ENCODE measurements at places on chromosomes 2 and 18.

DNA sequence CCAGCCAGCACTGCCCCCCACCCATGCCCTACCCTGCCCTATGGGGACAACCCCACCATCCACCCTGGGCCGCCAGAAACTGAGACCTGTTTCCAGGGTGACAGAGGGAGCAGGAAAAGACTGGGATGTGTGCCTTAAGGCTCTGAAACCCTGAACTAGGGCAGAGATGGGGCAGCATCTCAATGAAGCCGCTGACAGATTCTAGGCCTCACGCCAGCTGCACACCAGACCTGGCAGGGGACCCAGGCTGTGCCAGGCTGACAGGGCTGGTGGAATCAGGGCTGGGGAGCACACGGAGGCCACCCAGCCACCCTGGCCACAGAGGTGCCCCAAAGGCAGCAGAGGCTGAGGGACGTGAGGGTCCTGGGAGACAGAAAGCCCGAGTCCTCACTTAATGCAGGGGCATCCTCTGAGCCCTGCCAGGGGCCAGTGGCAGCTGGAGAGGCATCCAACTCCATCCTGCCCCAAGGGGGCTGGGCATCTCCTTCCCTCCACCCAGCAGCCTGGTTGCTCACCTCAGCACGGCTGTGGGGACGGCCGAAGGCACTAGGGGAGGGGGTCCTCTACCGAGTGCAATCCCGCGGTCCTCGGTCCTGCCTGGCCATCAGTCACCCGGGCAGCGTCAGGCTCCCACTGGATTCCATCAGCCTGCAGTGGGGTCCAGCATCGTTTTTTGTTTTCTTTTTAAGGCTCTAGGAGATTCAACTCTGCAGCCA lies 169.2 kb downstream of the ZFP36L2 start:
- DNase-seq: no peak

DNA sequence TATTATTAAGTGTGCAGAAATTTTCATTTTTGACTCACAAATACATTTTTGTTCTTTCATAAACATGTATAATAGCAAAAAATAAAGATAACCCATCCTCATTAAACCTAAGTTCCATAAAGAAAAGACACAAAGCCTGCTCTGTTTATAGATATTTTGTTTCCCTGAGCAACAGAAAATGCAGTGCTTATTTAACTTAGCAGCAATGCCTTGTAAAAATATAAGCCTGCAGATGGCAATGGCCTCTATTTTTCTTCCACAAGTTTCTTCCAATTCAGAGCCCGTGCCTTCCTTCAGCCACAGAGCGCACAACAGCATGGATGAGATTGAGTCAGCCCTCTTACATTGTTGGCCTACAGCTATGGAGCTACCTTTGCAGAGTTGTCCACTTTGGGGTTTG lies 43.6 kb downstream of the PKP4 start:
- DNase-seq: no peak

DNA sequence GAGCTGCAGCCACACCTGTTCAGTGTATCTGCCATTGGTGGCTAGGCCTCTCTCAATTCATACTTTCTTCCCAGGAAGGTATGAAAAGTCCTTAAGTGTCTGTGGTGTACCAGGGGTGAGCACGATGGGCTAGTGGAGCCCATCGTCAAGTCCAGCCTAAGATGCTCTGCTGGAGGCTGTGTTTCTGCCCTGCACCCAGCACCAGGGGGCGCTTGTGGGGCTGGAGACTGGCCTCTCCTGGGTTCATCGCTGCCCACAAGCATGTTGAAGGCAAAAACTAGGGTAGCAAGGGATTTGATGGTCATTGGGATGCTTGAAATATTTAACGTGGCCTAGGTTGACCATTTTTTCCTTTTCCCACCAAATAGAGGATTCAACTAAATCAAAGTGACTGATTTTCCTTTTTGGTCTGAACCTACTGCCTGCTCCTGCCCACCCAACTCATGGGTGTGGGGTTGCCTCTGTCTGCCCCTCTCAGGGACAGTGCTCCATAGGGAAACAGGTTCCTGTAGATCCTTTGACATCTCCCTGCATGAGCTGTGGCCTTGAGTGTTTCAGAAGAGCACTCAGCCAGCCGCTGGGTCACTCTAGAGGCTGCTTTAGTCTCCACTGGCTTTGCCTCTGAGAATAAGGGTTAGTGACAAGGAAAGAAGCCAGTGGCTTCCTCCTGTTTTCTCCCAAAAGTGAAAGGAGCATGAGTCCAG lies 59.0 kb downstream of the TPGS2 start:
- no peak for DNase-seq

DNA sequence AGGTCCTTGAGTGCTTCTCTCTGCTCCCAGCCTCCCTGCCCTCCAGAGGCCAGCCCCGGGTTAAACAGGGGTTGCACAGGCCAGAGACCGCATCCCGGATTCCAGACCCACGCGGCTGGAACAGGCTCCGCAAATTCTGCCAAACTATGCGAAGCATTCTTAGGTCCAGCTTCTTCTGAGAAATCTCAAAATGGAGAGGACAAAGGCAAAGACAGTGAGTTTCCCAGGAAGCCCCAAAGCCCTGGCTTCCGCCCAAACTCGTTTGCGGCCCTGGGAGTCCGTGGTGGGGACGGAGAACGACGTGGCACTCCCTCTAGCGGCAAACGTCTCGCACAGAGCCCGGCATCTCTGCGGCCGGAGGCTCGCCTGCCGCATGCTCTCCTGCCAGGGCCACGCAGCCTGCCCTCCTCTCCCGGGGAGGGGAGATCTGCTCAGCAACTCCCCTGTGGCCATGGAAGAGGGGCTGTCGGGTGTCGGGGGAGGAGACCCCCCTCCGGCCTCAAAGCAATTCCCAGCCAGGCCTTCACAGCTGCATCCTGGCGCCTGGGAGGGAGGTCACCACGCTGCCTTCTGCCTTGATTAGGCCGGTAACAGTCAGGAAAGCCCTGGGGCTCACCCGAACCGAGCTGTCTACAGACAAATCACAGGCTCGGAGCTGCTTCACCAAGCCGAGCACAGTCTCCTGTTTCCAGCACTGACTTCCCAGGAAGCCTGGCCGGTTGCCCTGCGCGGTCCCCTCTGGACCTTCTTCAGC lies 33.4 kb upstream of the KLHL29 start:
- DNase-seq: peak; percentile 59

GRCh38 chr2:27126252-27126710 lies 2.7 kb downstream of the ABHD1 start:
- no peak for DNase-seq

Data from stimulated activated CD4-positive, alpha-beta T cell treated with anti-CD3 and anti-CD28 coated beads, TNF-alpha, amount 100 ng/mL, for 48 hours (primary cell).